Activated naive CD8-positive, alpha-beta T cell treated with anti-CD3 and anti-CD28 coated beads, Interleukin-2, amount 10 ng/mL, durations not matched to agents 7 days and 5 days (primary cell): ENCODE measurements at places on chromosomes 13 and 19. TPM values are rescaled to one million over a fixed set of nuclear protein-coding genes. Genes with fewer than 3 reads are reported as not detected.
A peak's percentile ranks its signal among the peaks of the same experiment; 100 is the strongest.

- H3K27ac ChIP-seq: no peak overlapping the region
- no peak for DNase-seq
- peaks cover 22% of the 10 kb centered on the region for H3K4me1 ChIP-seq
- H3K36me3 ChIP-seq: peaks cover 61% of the 10 kb centered on the region
- no peak overlapping the region for H3K4me3 ChIP-seq
These were observed 34.0 kb downstream of the ITM2B start for GRCh38 chr13:48266701-48267639.

DNA sequence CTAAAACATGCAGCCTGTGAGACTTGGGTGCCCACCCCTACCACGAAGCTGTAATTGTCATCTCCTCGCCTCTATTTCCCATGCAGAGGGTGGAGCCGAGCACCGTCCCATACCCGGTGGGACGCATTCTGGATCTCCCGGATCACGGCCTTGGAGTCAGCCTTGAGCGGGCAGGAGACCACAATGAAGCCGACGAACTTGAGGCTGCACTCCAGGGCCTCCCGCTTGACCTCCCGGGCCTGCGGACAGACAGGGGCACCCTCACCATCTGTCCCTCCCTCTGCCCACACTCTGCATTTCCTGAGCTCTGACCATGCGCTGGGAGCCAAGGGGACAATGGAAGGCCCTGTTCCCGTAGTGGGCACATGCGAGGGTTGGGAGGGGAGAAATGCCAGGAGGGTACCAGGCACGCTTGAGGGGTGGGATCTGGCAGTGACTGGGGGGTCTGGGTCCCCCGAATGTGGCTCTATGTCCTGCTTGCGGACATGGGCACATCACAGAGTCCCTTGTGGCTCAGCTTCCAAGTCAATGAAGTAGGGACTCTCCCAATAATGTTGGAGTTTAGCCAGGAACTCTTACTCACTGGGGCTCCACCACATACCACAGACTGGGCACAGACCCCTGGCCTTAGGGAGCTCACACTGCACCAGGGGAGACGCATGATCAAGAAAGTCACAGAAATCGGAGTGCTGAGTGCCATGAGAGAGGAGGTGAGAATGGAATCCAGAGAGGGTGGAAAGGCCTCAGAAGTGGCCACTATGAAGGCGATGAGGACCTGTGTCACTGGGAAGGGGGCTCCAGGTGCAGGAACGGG is 9.2 kb upstream of the GMIP start:
- no peak overlapping the region for H3K4me3 ChIP-seq
- no peak for DNase-seq
- peaks cover 16% of the 10 kb centered on the region for H3K36me3 ChIP-seq

- H3K27ac ChIP-seq: peak overlapping the region; percentile 99
- H3K4me1 ChIP-seq: peaks cover 21% of the 10 kb centered on the region
- DNase-seq: no peak
- peak overlapping the region; percentile 96 for H3K4me3 ChIP-seq
- no peaks in the 10 kb centered on the region for H3K27me3 ChIP-seq
These were observed 450 bp downstream of the NDUFA11 start for GRCh38 chr19:5903056-5903623.

GRCh38 chr19:16374436-16374835 is 49.8 kb downstream of the KLF2 start:
- DNase-seq: no peak
- peaks cover 22% of the 10 kb centered on the region for H3K36me3 ChIP-seq
- peak overlapping the region; percentile 71 for H3K27ac ChIP-seq
- H3K4me1 ChIP-seq: peaks cover 60% of the 10 kb centered on the region
- peak overlapping the region; percentile 37 for H3K4me3 ChIP-seq
- peaks cover 4% of the 10 kb centered on the region for H3K27me3 ChIP-seq

The IGFL1 gene
- not detected for total RNA-seq
